Hair follicle dermal papilla cell (primary cell): ENCODE measurements at places on chromosomes 7 and 10. TPM values are rescaled to one million over a fixed set of nuclear protein-coding genes. Genes with fewer than 3 reads are reported as not detected.

The PDZD7 gene
- 1.5 and 2.1 TPM in 2 replicates for total RNA-seq

The HOXA10 gene
- not detected in 2 replicates for total RNA-seq

The BLNK gene
- total RNA-seq = not detected in 2 replicates

The GJC3 gene
- total RNA-seq = not detected in 2 replicates

The TSPAN12 gene
- total RNA-seq = 1.1 and 2.1 TPM in 2 replicates
